Karpas-422 (cell line): ENCODE measurements at places on chromosomes 7 and 10. TPM values are rescaled to one million over a fixed set of nuclear protein-coding genes. Genes with fewer than 3 reads are reported as not detected.
A peak's percentile ranks its signal among the peaks of the same experiment; 100 is the strongest.

Gene ITPRID1
- not detected in 2 replicates for total RNA-seq

DNA sequence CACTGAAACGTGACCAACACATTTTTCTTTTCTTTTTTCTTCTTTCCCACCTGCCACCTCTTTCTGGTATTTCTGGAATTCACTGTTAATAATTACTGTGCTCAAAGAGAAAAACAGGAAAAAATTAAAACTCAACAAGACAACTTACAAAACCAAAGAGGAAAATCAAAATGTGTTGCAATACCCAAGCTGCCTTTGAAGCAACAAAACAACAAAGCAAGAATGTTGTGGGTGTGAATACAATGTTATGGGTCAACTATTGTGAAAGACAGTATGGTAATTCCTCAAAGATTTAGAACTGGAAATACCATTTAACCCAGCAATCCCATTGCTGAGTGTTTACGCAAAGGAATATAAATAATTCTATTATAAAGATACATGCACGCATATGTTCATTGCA is 415.1 kb downstream of the GFRA1 start:
- no peak overlapping the region for H3K4me3 ChIP-seq
- H3K27me3 ChIP-seq, result no peaks in the 10 kb centered on the region
- no peak overlapping the region for H3K27ac ChIP-seq
- no peaks in the 10 kb centered on the region for H3K36me3 ChIP-seq
- no peak for DNase-seq
- H3K4me1 ChIP-seq, result no peaks in the 10 kb centered on the region

GRCh38 chr7:33781167-33781566 is 124.2 kb upstream of the BMPER start:
- H3K4me3 ChIP-seq, result no peak overlapping the region
- no peaks in the 10 kb centered on the region for H3K4me1 ChIP-seq
- no peak overlapping the region for H3K27ac ChIP-seq
- no peak for DNase-seq
- no peaks in the 10 kb centered on the region for H3K27me3 ChIP-seq

GRCh38 chr7:80330434-80330833 is 181.4 kb downstream of the GNAT3 start:
- no peak overlapping the region for H3K27ac ChIP-seq
- H3K4me3 ChIP-seq, result no peak overlapping the region
- H3K4me1 ChIP-seq, result no peaks in the 10 kb centered on the region

DNA sequence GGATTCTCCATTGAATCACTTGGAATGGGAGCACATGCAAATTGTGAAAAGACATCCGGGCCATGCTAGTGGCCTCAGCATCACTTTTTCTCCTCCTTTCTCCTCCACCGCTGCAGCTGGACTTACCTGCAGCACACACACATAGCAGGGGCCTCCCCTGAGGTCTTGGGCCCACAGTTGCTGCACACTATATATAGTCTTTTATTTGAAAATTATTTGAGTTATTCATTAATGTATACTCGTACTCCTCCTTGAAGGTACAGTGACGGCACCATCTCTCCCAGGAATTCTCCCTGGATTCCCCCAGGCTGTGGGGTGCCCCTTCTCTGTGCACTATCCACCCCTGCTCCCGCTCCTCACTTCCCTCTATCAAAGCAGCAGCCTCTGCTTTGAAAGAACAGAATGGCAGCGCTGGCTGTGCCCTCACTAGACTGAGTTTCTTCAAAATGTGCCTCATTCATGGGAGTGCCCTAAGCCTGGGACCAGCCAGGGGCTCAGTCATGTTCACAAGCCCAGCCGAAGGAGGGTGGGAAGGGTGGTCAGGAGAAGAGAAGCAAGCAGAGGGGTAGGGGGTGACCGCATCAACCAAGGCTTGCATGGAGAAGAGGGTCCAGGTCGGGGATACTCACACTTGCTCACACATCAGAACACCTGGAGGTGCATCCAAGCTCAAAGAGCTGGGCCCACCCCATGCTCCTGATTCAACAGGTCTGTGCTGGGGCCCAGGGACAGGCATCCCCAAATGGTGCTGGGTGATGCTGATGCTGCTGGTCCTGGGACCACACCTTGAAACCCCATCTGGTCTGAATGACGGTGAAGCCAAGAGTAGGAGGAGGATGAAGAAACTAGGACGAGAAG is 156.2 kb upstream of the ZMIZ1 start:
- peak; percentile 60 for DNase-seq
- no peaks in the 10 kb centered on the region for H3K36me3 ChIP-seq
- H3K27ac ChIP-seq, result peak overlapping the region; percentile 94
- no peaks in the 10 kb centered on the region for H3K27me3 ChIP-seq
- H3K4me3 ChIP-seq, result peak overlapping the region; percentile 41; the same call in 1 of the 2 replicates
- peaks cover 80% of the 10 kb centered on the region for H3K4me1 ChIP-seq

DNA sequence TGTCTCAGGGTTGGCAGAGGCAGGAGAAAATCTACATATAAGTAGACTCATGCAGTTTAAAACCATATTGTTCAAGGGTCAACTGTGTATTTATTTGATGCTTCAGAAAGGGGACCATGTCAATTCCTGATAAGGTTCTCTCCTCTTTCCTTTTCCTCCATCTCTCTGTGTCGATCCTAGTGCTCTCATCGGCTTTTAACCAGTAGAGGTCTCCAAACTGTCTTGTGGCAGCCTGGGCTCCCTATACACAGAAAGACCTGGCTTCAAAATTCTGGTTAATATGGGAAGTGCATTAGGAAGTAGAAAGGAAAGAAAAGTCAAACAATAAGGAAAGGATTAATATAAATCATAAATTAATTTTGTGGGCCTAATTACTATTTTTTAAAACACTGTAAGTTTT is 304.4 kb upstream of the C7orf33 start:
- peaks cover 5% of the 10 kb centered on the region; the same call in 1 of the 2 replicates for H3K4me1 ChIP-seq
- H3K27ac ChIP-seq, result no peak overlapping the region
- H3K4me3 ChIP-seq, result no peak overlapping the region
- H3K36me3 ChIP-seq, result no peaks in the 10 kb centered on the region
- no peaks in the 10 kb centered on the region for H3K27me3 ChIP-seq
- DNase-seq, result no peak

DNA sequence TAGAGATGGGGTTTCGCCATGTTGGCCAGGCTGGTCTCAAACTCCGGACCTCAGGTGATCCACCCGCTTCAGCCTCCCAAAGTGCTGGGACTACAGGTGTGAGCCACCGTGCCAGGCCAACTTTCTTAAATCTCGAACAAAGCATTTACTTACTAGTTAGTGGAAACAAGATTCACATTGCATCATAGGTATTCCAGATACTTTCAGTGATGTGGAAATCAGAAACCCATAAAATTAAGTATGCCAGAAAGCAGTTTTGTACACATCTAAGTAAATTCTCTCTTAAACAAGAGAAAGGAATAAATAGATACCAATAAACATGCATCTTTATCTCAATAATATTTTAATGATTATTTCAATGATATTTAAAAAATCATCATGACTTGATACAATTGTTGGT is 75.5 kb downstream of the DGKI start:
- no peaks in the 10 kb centered on the region for H3K4me1 ChIP-seq
- no peak overlapping the region for H3K27ac ChIP-seq
- no peaks in the 10 kb centered on the region for H3K36me3 ChIP-seq
- no peak overlapping the region for H3K4me3 ChIP-seq
- no peak for DNase-seq
